ENCODE measurements at places on chromosomes 6 and 20.

GRCh38 chr6:148222846-148223245, 119.8 kb upstream of the SASH1 start:
- no peak for DNase-seq

- no peak for DNase-seq
Measured at GRCh38 chr6:28738396-28738765, 185.4 kb downstream of the TRIM27 start.

DNA sequence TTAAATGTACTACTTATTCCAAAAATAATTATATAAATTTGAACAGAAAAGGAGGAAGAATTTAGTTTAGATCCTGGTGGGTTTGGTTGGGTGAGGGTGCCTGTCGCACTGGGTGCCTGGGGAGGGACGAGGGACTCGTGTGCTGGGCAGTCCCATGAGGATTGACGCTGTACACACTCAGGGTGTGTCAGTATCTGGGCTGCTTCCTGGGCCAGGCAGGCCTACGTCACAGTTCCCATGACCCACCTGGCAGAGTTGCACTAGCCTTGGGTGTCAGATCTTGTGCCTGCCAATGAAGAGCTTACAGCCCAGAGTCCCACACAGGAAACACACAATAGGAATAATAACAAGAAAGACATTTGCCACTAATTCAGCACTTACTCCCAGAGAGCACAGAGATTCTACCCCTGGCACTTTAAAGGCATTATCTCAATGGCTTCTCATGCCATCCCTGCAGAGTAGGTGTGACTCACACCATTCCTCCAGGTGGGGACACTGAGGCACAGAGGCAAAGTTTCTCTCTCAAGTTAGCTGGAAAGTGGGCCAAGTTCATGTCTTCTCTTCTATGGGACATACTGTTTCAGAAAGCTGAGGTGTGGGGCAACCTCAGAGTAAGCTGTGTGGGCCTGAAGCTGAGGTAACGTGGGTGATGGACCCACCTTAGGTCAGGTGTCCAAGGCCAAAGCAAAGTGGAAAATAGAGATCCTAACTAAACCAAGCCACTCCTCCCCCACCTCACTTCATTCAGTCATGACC, 1.3 kb upstream of the SDCBP2 start:
- peak; percentile 54 for DNase-seq

DNA sequence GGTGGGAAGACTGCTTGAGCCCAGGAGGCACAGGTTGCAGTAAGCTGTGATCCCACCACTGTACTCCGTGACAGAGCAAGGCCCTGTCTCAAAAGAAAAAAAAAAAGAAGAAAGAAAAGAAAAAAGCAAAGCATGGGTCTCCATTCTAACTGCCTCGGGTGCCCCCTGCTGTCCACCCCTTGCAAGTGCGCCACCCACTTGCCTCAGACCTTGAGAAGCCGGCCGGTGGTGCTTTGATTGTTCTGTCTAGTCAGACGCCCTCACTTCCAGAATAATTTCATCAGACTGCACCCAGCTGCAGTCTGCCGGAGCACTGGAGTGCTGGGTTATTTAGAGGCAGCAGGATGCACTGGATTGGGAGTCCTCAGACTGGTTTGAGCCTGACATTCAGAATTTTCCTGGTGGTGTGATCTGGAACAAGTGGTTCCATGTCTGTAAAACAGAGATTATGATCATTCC, 17.6 kb upstream of the TM9SF4 start:
- DNase-seq = peak; percentile 80

- DNase-seq = no peak
Measured at GRCh38 chr6:79802657-79803300, 144.6 kb downstream of the ELOVL4 start.

DNA sequence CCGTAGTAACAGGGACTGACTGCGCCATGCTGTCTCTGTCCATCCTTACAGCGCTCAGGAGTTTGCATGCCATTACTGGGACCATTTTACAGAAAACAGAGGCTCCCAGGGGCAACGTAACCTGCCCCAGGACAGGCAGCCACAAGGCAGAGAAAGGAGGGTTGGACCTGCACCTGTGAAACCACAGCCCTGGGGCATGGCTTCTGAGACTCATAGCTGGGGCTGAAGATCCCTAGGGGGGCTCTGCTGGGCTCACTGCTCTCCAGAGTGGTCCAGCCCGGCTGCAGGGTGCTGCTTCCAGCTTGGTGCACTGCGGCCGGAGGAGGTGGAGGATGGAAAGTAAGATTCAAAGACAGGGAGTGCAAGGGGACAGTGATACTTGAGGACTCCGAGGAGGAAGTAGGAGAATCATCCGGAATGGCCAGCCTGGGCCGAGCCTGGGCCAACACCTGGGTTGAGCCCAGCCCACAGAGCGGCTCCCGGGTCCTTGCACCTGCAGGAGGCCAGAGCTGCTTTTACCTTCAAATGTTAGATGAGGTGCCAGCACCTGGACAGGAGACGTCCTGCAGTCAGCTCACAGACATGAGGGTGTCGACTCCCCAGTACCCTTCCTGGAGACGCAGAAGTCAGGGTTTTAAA, 183.2 kb downstream of the CDH4 start:
- DNase-seq = no peak

DNA sequence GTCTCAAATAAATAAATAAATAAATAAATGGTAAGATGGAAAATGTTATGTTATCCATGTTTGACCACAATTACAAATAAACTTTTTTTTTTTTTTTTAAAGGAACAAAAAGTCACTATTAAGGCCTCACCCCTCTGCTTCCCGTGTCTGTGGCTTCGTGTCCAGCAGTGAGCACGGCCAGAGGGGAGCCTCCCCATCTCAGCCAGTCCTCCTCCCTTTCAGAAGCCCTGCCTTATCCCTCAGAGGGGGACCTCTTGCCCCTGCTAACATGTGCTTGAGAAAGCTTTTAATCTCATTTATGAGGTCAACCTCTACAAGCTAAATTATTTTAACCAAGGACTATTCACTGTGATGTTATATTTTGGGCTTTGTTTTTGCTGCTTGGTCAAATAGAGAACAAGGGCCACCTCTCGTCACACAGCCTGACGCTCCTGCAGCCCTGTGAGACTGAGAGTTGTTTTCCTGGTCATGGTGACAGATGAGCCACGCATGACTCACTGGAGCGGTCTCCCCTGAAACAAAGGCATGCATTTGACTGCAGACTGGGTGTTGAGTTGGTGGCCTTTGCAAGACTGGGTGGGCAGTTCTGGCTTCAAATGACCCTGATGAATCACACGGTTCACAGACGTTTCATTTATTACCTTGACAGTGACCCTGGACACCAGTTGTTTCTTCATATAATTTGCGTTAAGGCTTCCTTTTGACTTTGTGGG, 131.8 kb downstream of the TIAM2 start:
- no peak for DNase-seq
